D721Med (cell line): ENCODE measurements at places on chromosomes 3 and 15.

GRCh38 chr3:183210862-183211341 is 42.2 kb upstream of the B3GNT5 start:
- DNase-seq: no peak

DNA sequence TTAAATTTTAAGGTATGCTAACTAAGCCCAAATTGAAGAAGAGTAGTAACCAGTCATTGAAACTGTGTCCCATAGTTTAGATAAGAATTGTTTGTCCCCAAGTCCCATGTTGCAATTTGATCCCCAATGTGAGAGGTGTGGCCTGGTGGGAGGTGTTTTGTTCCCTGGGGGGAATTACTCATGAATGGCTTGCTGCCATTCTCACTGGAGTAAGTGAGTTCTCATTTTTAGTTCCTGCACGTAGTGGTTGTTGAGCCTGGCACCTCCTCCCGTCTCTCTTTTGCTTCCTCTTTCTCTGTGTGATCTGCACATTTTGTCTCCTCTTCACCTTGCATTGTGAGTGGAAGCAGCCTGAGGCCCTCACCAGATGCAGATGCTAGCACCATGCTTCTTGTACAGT is 1271.0 kb downstream of the NSUN3 start:
- no peak for DNase-seq

GRCh38 chr15:73442968-73443367 is at the start of gene REC114:
TSS of gene REC114 (plus strand) at chr15:73443164. CDS start at chr15:73443186, 22 bp downstream.
- no peak for DNase-seq

DNA sequence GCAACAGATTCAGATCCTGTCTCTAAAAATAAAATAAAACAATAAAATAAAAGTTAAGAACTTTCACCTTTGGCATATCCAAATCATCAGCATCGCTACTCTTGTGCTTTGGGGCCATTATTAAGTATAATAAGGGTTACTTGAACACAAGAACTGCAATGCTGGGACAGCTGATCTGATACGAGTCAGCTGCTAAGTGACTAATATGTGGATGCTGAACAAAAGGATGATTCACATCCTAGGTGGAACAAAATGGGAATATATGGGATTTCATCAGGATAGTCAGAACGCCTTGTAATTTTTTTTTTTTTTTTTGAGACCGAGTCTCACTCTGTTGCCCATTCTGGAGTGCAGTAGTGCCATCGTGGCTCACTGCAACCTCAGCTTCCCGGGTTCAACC is 29.7 kb downstream of the BUB1B start:
- no peak for DNase-seq

DNA sequence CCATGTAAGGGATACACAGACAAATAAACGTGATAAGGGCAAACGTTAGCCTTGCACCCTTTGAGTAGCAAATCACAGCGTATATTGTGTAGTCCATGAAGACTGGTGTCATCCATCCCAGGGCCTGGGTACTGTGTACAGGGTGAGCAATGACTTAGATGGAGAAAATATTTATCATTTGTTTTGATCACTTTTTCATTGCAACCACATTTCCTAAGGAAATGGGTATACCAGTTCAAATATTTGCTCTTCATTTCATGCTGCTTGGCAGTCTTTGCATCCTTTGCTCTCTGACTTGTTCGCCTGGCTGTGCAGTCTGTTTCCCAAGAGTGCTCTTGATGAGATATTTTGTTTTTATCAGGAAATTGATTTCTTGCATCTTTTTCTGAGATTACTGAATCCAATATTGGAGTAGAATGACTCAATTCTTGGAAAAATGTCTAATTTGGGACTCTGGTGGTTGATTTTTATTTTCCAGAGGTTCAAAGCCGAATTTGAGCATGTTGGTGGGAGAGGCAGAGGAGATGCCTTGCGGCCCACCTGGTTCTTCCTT is 424.6 kb upstream of the SEMA6D start:
- no peak for DNase-seq

GRCh38 chr15:76155731-76156130 is 95.9 kb downstream of the TMEM266 start:
- DNase-seq: no peak

- DNase-seq: no peak
These were observed 320.6 kb downstream of the SV2B start for GRCh38 chr15:91420689-91421088.

- no peak for DNase-seq
These were observed 434.9 kb upstream of the THRB start for GRCh38 chr3:24929521-24929920.

GRCh38 chr15:60204131-60204885 is 193.5 kb downstream of the ANXA2 start:
- DNase-seq: no peak

GRCh38 chr3:15820911-15821310 is 23.1 kb upstream of the ANKRD28 start:
- DNase-seq: no peak
